ENCODE measurements at places on chromosomes 6 and 20.

DNA sequence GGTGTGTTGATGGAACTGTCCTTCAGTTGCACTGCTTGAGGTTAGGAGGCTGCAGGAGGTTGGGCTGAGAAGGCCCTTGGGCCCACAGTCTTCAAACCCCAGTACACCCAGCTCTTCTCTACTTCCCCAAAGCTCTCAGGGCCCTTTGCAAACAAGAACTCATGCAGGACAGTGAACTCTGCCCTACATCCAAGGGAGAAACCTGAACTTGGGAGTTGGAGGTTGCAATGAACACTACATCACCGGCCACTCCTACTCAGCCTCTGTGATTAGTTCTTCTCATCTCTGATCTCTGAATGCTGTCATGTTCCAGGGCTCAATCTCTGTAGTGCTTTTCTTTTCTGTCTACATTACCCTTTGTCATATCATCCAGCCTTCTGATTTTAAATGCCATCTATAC, 148.5 kb upstream of the PDE7B start:
- DNase-seq = no peak

DNA sequence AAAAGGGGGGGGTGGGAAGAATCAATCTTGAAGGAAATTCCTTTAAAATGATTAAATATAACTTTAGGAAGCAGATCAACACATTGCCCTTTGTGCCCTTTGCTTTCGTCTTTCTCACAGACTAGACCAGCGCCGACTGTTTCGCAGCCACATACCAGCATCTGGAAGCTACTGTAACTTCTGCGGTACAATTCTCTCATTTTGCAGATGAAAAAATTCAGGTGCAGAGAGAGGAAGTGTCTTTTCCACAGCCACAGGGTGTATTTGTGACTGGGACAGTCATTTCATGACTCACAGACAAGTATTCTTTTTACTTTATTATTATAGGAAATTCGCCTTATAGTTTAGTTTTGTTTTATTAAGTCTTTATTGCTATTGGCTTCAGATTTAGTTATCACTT, 84.2 kb downstream of the UST start:
- no peak for DNase-seq

GRCh38 chr6:39310542-39310941, 3.7 kb downstream of the KCNK17 start:
- no peak for DNase-seq

DNA sequence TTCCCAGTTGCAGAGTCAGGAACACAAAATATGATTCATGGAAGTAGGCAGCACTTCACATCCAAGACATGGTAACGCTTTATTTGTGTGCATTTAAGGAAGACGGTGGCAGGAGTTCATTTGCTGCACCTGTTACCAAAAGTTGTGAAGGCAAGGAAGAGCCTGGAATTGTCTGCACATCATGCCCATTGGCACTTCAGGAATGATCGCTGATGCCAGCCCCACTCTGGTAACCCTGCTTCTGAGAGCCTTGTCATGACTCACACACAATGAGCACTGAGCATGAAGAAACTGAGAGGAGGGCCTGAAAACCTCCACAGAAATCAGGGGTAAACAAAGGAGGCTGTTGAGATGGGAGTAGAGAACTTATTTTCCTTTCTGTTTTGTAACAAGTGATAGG, 181.1 kb downstream of the RPS12 start:
- DNase-seq = no peak

- no peak for DNase-seq
Measured at GRCh38 chr6:73027691-73028090, 197.6 kb downstream of the KHDC1L start.

- DNase-seq = no peak
Measured at GRCh38 chr20:51176876-51177275, 154.0 kb upstream of the KCNG1 start.

DNA sequence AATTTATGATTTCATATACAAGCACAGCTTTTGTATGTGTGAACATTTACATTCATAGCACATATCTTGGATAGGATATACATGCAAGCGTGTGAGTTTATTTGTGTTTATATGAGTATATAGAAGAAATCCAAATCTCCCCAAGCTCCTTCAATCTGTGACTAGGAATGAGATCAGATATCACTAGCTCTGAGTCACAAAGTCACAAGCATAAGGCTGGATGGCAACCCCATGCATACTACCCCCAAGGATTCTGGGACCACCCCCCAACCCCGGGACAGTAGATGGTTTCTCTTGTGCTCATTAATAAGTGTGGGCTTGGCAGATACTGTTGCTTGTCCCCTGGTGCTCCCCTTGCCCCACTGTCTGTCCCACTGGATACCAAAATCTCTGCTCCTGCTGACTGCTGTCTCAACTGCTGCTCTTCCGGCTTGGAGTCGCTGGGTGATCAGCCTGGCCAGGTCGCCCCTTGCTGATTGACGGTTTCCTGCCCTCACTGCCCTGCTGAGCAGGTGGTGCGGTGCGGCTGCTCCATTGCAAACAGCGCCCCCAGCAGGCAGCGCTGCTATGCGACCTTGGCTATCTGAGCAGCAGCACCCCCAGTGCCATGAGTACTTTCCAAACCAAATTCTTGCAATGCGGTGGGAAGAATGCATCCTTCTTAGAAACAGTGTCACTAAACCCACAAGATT, 279.4 kb downstream of the CD83 start:
- DNase-seq = no peak

DNA sequence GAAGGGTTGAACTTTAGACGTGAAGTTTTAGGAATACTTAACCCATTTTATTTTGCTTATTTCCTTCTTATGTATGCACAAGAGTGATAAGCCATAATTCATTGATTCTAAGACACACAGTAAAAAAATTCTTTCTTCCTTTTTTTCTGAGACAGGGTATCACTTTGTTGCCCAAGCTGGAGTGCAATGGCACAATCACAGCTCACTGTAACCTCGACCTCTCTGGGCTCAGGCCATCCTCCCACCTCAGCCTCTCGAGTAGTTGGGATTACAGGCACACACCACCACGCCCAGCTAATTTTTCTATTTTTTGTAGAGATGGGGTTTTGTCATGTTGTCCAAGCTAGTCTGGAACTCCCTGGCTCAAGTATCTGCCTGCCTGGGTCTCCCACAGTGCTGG, 116.6 kb upstream of the RNF24 start:
- no peak for DNase-seq

DNA sequence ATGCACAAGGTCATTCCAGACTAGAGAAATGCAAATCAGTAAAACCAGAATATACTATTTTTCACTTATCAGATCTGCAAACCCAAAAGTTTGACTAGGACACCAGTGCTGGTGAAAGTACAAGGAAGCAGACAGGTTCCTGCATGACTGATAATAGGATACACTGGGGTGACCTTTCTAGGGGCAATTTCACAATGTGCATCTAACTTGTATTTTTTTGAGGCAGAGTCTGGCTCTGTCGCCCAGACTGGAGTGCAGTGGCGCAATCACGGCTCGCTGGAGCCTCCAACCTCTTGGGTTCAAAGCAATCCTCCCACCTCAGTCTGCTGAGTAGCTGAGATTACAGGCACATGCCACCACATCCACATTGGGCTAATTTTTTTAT, 11.4 kb downstream of the COMMD7 start:
- no peak for DNase-seq

DNA sequence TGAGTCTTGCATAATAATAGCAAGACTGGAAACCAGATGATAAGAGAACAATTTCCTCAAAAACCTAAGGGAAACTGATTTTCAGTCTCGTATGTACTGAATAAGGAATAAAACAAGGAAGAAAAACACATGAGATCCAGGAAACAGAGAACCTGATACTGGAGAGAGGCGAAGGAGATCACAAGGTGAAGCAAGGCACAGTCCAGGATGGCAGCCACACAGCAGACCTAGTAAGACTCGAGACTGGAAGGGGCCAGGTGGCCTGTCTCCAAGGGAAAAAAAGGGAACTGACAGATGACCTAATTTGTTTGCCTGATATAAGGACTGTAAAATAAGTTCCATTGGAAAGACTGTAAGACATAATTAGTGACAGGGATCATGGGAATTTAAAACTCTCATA, 71.1 kb downstream of the TASP1 start:
- no peak for DNase-seq

DNA sequence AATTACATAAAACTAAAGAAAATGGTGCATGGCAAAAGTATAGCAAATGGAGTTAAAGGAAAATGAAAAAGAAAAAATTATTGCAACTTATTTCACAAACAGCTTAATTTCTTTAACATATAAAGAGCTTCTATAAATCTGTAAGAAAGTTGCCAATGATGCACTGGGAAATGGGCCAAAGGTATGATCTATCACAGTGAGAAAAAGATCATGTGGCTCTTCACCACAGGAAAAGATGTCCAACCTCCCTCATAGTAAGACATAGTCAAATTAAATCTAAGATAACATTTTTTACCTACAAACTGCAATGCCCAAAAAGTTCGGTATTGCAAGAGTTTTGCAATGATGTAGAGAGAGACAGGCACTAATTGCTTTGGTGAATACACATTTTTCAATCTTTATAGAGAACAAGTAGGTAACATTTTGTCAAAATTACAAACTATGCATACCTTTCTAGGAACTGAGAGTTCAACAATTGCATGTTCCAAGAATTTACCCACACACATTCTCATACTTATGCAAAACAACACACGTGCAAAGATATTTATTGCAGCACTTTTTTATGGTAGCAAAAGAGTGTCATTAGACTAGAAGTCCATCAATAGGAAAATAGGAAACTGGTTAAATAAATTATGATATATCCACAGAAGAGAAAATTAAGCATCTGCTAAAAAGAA, 372.6 kb downstream of the QKI start:
- no peak for DNase-seq

DNA sequence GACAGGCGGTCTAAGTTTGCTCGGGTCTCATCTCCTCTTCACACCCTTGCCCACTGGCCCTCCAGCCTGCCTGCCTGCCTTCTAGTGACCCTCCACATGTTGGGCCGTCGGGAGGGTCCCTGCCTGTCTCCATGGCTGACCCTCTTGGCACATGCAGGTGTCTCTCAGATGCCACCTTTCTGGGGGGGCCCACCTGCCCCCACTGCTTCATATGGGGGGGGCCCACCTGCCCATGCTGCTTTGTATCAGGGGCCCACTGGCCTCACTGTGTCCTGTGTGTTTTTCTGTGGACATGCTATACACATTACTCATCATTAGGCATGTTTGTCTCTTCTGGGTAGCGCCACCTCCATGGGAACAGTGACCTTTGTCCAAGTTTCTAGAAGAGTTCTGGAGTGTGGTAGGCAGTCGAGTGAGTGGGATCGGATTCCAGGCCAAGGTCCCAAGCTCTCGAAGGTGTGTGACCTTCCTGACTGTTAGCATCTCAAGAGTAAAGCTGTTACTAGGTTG, 40.4 kb upstream of the KIF25 start:
- no peak for DNase-seq

GRCh38 chr6:127980996-127981395, 80.1 kb upstream of the THEMIS start:
- DNase-seq = no peak

DNA sequence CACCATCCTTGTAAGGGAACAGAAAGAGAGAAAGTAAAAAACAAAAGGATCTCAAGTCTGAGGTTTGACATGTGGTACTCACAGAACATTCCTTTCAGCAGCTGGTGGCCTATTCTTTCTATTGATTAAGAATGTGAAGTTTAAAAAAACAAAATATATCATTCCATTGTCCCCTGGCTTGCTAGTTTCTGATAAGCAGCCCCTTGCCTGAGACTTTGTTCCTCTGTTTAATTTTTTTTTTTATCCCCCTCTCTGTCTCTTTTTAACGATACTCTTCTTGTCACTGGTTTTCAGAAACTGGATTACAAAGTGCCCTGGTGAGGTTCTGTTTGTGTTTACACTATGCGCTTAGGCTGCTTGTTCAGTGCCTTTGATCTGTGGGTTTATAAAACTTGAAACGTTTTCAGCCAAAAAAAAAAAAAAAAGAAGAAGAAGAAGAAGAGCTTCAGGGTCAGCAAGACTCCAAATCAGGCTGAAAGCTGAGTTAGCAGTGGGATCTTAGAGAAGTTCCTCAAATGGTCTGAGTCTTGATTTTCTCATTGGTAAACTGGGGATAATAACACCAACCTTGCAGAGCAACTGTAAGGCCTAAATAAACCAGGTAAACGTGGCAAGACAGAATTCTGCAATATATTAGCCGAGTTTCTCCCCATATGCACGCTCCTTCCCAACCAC, 45.1 kb upstream of the SLC22A23 start:
- no peak for DNase-seq

GRCh38 chr20:34516247-34517113, at the start of gene DYNLRB1:
TSS of gene DYNLRB1 (plus strand) at chr20:34516422. CDS start at chr20:34516459, 37 bp downstream.
- peak; percentile 93 for DNase-seq

GRCh38 chr6:111920578-111920977, 47.3 kb upstream of the FYN start:
- DNase-seq = no peak

- DNase-seq = no peak
Measured at GRCh38 chr20:45959126-45959525, 12.9 kb downstream of the ZNF335 start.

- DNase-seq = no peak
Measured at GRCh38 chr6:132567566-132567965, 2.6 kb upstream of the TAAR6 start.

DNA sequence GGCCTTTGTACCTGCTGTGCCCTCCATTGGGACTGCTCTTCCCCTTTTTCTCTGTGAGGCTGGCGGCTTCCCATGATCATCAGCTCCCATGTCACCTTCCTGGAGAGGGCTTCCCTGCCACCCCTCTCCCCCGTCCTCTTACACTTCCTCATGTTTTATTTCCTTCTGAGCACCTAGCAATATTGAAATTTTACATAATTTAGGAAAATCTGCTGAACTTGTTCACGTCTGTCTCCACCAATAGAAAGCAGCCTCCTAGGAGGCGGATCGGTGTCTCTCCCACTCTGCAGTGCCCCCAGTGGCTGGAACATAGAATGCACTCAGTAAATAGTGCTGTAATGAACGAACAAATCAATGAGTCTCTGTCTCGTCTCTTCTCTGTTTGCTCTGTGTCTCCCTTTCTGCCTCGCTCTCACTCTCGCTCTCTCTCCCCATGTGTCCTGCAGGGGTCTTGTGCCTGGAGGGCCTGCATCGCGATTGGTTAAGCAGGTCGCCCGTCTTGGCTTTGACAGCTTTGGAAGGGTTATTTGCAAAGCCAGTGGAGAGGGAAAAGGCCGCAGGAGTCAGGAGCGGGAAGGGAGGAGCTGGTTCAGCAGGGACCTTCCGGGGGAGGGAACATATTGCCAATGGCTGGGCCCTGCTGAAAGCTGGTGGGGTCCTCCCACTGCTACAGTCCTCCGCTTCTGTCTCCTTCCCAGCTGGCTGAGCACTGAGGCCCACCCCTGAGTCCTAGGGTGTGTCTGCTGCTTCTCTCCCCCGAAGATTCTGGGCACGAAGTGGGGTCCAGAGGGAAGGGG, 12.1 kb upstream of the OCSTAMP start:
- peak; percentile 56 for DNase-seq

Data from activated T-cell treated with anti-CD3 and anti-CD28 coated beads for 4 hours (primary cell).